ENCODE measurements at places on chromosomes 12 and 14.

DNA sequence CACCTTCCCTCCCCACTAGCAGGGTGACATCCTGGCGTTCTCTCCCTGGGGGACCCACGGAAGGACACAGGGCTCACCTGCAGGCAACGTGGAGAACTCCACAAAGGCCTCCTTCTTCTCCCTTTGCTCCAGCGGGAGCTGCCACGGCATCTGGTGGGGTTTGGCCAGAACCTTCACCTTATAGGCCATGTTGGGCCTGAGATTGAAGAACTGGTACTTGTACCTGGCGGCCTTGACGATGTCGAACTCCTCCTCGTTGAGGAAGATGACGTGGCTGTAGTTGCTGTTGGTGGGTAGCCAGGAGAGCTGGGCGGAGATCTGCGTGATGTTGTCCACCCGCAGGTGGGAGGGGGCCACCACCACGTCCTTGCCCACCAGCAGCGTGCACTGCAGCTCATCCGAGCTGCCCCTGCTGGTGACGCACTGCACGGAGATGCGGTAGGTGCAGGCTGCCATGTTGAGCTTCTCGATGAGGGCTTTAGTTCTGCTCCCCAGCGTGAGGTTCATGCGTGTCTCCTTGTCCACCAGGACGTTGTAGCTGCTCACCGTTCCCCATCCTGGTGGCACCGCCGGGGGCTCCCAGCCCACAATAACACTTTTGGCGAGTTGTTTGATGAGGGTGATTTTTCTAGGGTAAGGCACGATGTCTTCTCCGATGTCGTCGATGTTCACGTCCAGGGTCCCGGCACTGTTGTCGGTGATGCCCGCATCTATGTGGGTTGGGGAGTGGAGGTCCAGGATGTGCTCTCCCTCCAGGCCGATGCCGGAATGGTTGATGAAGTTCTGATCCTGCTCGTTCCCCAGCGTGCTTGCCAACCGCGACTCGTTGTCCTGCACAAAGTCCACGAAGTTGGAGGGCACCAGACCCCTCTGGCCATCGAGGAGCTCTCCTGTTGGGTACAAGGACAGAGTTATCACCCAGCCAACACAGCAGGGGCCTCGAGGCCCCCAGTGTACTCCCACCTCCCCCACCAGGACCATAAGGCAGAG lies 104.4 kb downstream of the PIWIL1 start:
- no peak for DNase-seq

DNA sequence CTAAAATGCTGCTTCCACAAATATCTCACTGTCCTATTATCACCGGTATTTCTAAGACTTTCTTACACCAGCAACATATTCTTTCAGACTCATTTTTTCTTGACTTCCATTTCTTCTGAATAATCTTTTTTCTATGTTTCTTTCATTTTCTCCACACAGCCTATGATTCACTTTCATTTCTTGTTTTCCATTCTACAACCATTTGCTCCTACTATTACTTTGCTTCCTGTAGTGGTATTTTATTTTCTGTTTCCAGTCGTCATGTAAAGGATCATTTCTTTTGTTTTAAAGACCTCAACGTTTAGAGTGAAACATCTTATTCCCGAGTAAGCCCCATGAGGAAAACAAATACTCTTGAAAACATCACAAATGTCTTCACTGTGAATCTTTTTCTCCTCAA lies 182.2 kb upstream of the MDGA2 start:
- DNase-seq = no peak

DNA sequence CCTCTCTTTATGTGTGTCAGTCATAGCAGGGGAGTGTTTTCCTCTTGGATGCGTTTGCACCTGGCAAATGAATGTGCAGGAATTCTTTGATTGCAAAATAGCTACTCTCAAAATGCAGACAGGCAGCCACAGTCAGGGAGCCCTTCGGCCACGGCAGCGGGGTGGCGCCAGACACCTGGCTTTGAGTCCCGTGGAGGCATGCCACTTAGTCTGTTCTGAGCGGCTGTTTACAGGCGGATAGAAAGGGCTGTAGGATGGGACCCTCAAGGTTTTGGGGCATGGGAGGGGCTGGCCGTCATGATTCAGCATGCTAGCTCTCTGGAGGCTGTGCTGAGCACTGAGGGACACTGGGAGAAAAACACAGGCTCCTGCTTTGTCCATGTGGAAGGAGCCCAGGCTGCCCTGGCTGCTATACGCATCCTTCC lies 117.1 kb downstream of the SLC25A47 start:
- no peak for DNase-seq

DNA sequence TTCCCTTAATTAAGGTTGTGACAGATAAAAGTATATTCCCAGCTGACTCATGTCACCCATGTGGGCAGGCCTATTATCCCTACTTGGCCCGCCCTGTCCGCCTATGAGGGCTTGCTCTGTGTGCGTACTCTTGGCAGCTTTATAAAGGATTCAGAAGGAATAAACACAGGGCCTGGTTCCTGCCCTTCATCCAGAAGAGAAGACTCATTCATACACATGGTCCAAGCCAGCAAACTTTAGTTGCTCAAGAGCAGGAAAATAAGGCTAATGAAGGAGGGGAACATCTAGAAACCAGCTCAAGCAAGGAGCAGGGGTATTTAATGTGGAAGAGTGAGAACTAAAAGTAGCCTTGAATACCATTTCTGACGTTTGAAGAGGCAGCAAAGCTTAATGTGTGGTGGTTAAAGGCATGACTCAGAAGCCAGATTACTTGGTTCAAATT lies 141.9 kb downstream of the CRADD start:
- DNase-seq = no peak

GRCh38 chr14:87613881-87614280 lies 379.1 kb downstream of the GALC start:
- no peak for DNase-seq

DNA sequence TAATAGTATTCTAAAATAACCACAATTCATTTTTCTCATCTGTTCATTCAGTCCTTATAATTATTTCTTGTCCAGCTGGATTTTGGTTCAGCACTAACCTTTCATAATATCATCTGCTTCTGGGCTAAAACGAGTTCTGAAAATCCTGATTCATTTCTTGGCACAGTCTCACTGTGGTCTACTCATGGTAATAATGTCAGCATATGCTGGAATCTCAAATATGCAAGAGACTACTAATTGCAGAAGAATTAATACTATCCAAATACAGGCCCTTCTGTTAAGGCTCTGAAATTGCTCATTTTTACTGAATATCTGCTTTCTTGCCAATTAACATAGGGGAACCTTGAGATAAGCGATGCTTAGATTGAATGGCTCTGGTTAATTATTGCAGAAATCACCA lies 597.1 kb downstream of the RPL10L start:
- no peak for DNase-seq

DNA sequence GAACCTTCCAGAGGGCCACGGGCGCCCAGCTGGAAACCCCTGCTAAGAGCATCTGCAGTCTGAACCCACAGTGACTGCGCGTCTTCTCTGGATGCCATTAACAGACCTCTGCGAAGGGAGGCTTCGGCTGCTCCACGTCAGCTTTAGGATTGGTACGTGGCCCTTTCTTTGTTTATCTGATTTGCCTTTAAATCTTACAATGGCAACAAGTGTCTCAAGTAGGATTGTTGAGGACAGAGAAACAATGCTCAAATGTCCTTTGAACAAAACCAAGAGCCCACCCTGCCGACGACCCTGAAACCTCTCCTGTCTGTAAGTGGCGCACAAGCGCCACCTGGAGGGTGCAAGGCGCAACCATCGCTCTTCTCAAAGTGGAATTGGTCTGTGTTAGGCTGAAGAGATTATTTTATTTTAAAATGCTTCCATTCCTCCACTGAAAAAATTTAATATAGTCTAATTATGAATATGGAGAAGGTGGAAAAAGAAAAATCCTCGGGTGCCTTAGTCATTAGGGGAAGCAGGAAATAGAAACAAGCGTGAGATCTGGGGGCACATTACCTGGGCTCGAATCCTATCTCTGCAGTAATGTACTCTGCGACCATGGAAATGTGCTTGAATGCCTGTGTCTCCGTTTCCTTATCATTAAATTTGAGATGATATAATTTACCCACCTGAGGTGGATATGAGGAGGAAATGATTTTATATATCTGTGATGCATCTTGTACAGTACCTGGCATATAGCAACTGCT lies 82.6 kb upstream of the PTPRB start:
- DNase-seq = peak; percentile 1
